Tibial nerve (tissue), 4 donors: ENCODE measurements at places on chromosomes 11 and 22.

DNA sequence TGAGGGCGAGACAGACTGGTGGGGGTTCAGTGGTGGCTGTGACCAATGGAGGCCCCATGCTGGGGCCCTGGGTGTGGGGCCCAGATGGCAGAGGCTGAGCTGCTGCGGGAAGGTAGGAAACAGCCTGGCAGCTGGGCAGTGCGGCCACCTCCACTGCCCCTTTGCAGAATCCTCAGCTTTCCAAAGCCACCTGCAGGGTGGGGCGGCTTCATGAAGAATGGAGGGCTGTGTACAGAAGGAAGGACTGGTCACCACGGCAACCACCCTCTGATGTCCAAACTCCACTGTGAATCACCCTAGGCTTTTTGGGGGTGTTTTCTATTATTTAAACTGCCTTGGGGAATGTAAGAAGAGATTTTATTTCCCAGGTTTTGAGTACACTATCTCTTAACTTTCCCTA is 166.3 kb upstream of the NAV2 start:
- no peak for DNase-seq

GRCh38 chr11:123603666-123604065 is 50.8 kb downstream of the SCN3B start:
- DNase-seq, result no peak

- DNase-seq, result no peak
These were observed 25.6 kb downstream of the SMCO4 start for GRCh38 chr11:93517611-93518010.

GRCh38 chr22:28002181-28002700 is 83.2 kb upstream of the PITPNB start:
- DNase-seq, result no peak

- no peak for DNase-seq
These were observed 55.9 kb upstream of the FGF3 start for GRCh38 chr11:69874984-69875624.

DNA sequence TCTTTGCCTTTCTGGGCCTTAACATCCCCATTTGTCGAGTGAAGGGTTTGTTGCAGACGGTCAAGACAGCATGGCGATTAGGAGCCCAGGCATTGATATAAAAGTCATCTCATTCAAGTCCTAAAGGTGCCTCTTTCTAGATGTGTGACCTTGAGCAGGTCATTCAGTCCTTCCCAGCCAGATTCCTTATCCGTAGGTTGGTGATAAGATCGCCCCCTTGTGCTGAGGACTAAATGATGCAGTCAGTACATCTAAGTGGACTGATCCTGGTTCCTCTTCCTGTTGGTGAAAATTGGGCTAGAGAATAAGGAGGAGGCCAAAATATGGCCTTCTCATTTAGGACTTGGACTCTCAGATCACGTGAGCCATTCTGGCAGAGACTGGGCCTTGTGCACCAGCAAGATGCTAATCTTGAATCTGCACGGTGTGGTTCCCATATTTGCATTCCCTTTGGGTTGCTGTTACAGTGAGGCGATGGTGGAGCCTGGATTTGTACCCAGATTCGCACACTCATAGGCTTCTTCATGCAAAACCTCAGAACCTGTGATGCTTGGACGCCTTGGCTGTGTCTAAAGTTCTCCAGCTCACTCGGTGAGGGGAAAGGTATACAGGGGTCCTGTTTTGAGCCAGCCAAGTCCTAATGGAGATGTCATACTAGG is 156.8 kb downstream of the MYO18B start:
- DNase-seq, result no peak

GRCh38 chr22:48496987-48497650 is 1330.6 kb downstream of the BRD1 start:
- no peak for DNase-seq

GRCh38 chr22:35863432-35863831 is 145.8 kb downstream of the APOL5 start:
- no peak for DNase-seq

DNA sequence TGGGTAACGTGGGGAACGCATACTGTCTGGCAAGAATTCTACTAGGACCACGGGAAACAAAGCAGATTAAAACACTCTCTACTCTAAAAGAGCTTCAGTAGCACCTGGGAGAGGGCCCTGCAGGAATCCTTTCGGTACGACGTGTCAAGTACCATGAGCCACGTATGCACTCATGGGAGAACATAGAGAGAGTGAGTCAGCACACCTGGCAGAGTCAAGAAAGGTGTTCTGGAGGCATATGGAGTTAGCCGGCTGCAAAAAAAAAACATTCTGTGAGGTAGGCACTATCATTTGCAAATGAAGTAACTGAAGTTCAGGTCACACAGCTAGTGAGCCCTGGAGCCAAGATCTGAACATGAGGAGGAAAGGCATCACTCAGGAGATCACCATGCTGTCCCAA is 71.1 kb upstream of the BID start:
- DNase-seq, result no peak

- no peak for DNase-seq
These were observed 38.7 kb downstream of the TMEM45B start for GRCh38 chr11:129854232-129854805.

DNA sequence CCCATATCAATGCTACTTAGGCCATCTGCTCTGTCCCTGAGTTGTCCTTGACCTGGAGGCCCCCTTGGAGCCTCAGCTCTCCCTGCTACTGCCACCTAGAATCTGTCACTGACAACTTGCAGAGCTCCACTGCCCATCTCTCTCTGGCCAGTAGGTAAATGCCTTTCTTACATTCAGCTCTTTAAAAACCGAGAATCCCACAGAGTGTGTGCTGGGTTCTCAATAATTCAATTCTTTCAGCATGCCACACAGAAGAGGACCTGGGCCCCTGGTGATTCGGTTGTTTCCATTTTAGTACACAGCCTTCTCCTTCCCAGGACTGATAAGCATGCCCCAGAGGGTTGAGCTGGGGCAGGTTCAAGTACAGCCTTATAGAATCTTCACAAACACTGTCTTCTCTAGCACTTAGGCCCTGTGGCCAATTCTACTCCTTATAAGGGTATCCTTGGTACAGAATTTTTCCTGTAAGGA is 22.0 kb upstream of the IPO7 start:
- no peak for DNase-seq

- DNase-seq, result no peak
These were observed 205.9 kb downstream of the ST3GAL4 start for GRCh38 chr11:126561327-126561893.

GRCh38 chr11:73779084-73779902 is 8.4 kb upstream of the MRPL48 start:
- DNase-seq, result peak; percentile 95

DNA sequence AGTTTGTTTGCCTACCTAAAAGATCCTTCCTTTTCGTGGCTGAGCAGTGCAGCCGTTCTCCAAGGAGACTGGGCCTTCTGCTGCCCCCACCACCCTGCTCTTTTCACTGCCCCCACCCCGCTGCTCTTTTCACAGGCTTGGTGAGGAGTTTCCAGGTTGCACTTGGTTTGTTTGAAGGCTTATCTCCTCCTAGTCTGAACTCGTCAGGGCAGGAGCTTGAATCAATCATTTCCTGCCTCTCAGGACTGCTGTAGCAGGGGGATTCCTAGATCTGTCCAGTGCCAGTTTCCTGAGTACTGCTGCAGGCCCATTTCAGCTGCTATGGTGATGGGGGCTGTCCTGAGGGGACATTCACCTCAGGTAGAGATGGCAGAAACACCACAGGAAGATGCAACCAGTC is 10.0 kb downstream of the MED15 start:
- DNase-seq, result no peak

DNA sequence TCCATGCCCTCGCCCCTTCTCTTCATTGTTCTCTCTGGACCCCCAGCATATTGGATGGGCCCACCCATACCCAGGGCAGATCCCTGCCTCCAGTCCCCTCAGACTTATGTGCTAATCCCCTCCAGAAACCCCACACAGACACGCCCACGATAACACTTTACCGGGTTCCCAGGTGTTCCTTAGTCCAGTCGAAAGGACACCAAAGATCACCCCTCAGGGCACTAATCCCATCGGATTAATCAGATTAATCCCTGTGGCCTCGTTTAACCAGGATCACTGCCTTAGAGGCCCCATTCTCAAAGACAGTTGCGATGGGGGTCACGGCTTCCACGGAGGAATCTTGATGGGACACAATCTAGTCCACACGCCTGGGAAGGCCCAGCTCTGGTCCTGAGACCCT is 80.8 kb downstream of the SHANK2 start:
- DNase-seq, result no peak

- DNase-seq, result no peak
These were observed 9.9 kb downstream of the EIF1AD start for GRCh38 chr11:65992056-65992455.

DNA sequence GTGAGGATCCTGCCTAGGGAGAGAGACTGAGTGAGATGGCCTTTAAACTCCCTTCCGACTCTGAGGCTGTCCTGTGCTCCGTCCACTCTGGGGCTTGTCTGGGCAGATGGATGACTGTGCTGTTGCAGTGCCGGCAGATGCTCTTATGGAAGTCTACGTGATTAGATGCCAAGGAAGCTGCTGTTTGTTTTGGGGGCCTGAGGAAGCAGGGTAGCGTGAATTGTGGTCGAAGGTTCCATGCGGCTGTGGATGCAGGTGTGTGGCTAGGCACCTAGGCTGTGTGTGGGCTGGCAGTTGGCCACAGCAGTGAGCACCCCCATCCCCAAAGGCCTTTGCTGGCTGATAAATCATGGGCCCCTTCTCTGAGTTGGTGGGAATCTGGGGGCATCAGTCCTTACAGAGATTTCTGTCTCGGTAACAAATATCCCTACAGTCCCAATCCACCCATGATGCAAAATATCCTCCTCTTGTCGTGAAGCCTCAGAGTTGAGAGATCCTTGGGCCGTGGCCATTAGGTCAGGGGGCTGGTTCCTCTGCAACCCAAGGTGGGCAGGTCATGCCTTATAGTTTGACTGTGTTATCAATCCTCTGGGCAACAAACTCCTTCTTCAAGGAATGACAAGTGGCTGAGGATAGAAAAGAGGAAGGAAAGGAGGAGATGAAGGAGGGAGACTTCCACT is 31.2 kb downstream of the AMPD3 start:
- DNase-seq, result no peak
